Activated CD4-positive, alpha-beta T cell treated with anti-CD3 and anti-CD28 coated beads for 1 hour (primary cell): ENCODE measurements at places on chromosomes 1 and 21.

DNA sequence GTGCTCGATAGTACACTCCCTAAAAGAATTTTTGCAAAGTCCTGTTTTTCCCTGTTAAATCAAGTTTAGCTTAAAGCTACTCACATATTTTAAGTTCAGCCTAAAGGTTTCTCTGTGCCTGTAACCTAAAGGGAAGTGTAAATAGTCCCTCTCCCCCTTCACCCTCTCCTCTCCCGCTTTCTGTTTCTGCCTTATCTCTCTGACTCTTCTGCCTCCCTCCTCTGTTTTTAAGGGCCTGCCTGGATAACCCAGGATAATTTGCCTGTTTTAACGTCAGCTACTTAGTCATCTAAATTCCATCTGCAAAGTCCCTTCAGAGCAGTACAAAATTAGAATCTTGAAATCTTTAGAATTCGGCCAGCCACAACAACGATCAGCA, 92.6 kb downstream of the NID1 start:
- DNase-seq: no peak

- DNase-seq: no peak
Observed at GRCh38 chr1:56374026-56374974, 205.1 kb downstream of the PLPP3 start.

- no peak for DNase-seq
Observed at GRCh38 chr1:186275822-186276221, 99.2 kb downstream of the TPR start.

DNA sequence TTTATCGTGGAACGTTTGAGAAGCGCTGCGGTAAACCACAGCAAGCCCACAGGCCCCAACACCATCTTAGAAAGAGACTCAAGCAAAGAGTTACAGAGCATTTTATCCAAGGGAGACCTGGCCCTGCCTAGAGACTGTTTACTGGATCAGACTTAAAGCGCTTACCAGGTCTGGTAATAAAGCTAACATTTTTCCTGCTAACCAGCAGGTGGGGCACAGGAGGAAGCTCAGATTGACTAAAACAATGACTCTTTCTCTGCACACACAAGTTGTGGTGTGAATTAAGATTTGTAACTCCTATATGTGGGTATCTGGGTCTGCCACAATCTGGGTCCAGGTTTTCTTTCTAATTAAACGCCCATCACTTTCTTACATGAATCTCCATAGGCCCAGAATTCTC, 136.5 kb upstream of the ETS2 start:
- no peak for DNase-seq

- DNase-seq: peak; percentile 21
Observed at GRCh38 chr1:169105434-169106094, 926 bp upstream of the ATP1B1 start.

DNA sequence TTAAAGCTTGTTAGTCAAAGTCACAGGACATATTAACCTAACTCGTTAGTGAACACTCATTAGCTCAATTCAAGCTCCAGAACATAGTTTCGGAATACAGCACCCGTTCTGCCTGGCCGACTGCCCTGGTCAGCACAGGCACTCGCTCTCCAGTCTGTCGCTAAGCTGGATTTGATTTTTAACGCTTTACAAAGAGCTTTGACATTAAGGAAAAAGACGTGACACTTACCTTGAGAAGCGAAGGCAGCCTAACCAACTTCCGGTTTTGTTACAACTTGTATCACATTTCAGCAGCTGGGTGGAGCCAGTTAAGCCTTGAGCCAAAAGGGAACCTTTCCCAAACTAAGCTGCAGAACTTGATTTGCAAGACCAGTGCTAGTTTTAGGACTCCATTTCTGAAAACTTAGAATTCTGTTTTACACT, at the start of gene FRRS1:
TSS of gene FRRS1 (minus strand) at position 258 of the 423 bp plus-strand sequence. CDS start 17,867 bp downstream, outside the sequence.
- DNase-seq: no peak

GRCh38 chr1:156503698-156504437, 3.3 kb upstream of the MEF2D start:
- no peak for DNase-seq

DNA sequence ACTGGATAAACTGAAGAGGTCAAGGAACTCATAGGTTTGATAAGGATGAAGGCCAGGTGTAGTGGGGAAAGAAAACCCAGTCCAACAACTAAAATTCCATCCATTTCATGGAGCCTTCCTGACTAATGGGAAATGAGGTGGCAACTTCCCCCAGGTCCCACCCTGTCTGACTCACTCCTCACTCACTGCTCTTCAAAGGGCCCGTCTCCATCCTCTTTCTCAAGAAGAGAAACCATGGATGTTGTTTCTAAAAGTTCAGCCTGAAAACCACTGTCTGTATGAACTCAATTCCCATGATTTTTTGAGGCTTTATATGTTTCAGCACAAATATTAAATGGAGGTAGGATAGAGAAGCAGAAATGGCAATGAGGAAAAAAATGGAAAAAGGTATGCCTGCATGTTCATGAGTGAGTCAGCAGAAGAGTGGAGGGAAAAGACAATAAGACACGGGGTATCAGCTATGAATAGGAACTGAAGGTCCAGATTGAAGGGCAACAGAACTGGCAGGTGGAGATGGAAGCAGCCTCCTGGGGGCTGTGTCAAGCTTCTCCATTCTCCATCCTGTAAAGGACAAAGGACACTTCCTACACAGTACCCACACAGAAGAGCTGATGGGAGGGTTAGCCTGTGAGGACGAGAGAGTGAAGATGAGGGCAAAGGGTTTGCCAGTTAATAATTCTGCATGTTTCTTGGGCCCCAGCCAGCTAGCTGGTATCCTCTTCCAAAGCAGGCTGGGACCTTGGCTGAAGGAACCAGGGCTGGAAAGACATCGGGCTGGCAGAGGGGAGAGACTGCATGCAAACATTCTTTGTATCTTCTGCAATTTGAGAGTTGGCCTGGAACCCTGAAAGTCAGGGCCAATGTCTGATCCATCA, 5.5 kb upstream of the ELOVL1 start:
- DNase-seq: no peak

DNA sequence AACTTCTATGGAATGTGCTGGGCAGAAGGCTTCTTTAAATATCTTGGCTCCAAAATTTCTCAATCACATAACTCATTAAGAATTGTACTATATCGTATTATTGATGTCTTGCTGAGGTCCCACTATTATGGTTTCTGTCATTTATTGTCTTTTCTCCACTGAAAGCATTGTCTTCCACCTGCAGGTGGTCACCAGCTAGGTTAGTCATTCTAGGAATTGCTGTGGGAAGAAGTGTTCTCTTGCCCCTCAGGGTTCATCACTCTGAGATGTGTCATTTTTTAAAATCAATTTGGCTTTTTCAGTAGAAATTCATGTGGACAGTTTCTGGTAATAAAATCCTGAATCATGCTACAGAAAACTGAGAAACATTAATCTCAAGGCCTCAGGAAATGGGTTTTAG, 66.1 kb downstream of the NCAM2 start:
- no peak for DNase-seq

DNA sequence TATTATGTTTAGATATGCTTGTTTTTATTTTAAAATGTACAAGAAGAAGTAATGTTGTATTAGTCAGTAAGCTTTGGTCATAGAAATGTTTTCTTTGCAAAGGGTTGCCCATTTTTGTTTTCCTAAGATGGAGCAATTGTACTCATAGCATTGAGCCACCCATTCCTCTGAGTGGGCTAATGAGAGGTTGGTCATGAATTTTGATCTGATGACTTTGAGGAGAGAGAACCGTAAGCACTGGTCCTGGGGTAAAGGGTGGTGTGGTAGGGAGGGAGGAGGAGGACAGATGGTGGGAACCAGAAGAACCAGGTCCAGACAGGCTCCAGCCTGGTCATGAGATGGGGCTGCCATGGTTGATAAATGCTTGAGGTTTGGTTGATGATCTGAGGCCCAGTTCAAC, 15.9 kb upstream of the SLC6A9 start:
- no peak for DNase-seq

GRCh38 chr1:232622378-232622777, 7.6 kb downstream of the SIPA1L2 start:
- DNase-seq: no peak

- peak; percentile 55 for DNase-seq
Observed at GRCh38 chr1:8987881-8988617, 38.2 kb downstream of the SLC2A7 start.

DNA sequence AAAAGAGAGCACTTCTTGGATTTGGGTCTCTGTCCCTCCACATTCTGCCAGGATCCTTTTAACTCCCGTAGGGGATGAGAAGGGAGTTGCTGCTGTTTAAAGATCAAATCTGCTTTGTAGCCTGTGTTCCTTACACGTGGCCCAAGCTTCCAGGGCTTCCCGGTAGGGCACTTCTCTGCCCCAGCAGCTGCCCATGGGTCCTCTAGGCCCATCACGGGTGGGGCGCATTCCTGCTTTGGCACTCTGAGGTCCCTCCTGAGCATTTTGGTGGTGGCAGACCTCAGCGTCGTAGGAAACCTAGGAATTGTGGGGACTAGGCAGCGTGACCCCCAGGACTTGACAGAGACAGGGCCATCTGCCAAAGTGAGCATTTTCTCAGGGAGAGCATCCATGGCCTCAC, 420.3 kb upstream of the VAMP3 start:
- DNase-seq: no peak

- DNase-seq: no peak
Observed at GRCh38 chr21:20004367-20004766, 993.8 kb upstream of the NCAM2 start.

DNA sequence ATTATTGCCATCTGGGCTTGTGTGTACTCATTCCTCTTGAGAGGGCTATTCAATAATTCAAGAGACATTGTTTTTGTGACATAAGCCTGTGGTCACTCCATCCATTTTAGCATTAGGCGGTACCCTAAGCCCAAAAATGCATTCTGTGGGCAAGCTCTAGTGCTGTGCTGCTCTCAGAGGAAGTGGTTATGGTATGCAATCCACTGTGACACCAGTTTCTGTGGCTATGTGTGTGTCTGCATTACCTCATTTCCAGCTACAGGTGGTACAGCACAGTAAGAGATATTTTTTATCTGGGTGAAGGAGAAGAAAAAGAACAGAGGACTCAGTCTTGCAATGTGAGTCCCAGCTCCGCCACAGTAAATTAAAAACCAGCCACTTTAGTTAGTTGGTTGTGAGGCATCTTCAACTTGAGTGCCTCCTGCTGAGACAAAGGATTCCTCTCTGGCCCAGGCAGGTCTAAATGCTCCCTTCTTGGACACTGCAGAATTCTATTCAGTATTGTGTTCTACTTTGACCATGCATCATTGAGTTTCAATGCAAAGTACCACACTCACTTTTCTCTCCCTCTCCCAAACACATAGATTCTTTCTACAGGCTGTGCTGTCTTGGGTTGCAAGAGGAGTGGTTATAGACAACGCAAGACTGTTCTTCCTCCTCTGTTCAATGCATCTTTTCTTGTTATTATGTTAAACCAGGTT, 777.8 kb upstream of the BRINP3 start:
- no peak for DNase-seq

DNA sequence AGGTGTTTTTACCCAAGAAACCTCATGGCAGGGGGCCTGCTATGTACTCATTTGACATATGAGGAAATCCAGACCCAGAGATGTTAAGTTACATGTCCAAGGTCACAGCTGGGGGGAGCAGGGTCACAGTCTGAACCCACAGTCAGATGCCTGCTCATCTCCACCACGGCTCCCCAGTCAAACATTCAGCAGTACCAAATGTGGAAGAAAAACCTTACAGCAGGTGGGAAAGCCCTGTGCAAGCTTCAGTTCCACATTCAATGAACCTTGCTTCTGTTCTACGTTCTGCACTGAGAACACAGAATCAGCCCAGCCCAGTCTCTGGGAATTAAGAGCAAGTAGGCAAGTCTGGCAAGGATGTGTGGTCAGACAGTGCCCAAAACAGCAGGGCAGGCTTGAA, 35.2 kb downstream of the LRP8 start:
- DNase-seq: no peak

GRCh38 chr1:50793521-50793920, 166.5 kb downstream of the FAF1 start:
- no peak for DNase-seq

- peak; percentile 40 for DNase-seq
Observed at GRCh38 chr1:24555591-24556413, at the start of gene NCMAP. TSS of gene NCMAP (plus strand) at chr1:24556087. CDS start at chr1:24595431, 39,344 bp downstream.

GRCh38 chr1:10638559-10639005, 157.9 kb downstream of the CASZ1 start:
- no peak for DNase-seq

DNA sequence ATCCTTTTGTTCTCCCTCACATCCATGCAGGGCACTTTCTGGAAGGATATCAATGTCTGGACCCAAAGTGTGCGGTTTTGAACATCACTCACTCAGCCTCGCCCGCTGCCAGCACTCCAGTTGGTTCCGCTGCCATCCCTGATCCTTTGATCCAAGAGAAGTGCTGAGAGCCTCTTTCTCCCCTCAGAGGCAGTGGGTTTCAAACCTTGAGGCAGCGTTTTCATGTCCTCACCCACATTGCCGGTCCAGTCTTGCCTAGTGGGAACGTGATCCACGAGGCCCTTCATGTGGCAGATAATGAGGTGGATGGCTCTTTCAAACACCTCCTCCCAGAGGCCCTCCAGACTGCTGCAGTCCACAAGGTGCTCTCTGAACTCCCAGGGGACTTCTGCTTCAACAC, 122.2 kb downstream of the ACTL8 start:
- no peak for DNase-seq

DNA sequence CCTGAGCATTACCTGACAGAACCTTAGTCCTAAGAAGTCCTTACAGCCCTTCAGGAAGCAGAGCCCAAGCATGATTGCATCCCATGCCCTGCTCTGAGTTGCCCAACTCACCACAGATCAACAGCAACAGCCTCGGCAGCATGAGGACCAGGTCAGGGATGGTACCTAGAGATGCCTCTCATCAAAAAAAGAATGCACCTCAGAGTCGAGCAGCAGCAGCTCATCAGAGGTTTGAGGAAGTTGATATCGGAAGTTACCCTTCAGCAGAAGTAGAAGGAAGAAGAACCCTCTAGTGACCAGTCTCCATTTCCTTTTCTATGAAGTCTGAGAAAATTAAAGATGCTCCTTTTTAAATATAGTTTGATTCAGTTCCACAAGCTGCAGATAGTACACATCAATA, at the start of gene FCRL1:
TSS of gene FCRL1 (minus strand) at position 225 of the 400 bp plus-strand sequence. CDS start at position 142, 83 bp downstream.
- DNase-seq: no peak

GRCh38 chr1:36144413-36144812, 4.9 kb downstream of the TRAPPC3 start:
- DNase-seq: no peak

DNA sequence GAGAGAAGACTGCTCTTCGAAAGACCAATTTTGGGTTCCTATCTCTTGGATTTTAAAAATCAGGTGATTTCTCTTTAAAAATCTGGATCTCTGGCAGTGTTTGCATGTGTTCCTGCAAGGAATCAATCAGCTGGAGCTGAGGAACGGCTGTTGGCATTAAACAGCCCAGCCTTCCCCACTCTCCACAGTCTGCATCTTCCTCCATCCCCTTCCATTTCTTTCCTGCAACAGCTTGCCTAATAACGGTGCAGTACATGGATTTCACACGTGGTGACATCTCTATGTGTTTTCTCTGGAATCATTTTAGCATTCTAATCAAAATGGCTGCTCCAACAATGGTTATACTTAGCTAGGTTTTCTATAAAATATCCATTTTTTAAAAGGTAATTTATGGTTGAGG, 20.0 kb downstream of the RIPPLY3 start:
- DNase-seq: no peak
